Activated T-helper 9 cell treated with anti-CD3 and anti-CD28 coated beads, Interleukin-2, amount 50 U/mL, for 16 hours (primary cell): ENCODE measurements at places on chromosomes 5 and 9.

DNA sequence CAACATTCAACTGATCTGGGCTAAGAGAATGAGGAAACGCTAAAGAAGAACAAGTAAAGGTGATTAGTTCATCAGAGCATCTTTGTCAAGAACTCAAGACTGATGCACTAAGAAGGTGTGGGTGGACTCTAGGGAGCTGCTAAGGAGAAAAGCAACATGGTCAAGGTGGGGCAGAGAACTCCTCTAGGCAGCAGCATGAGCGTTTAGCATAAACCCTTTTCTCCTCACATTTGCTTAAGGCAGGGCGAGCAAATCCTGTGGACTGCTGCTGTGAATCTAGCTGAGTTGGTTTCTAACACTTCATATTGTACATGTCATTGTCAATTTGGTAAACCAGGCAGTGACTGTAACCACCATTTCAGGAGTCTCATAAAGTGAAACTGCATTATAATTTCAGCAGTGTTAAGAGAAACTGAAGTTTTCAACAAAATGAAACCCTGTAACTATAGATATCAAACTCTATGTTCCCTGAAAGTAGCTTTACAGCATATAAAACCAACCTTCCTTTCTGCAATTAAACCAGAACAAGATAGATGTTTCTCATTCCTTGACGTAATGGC is 45.9 kb upstream of the MAN2A1 start:
- DNase-seq: no peak

GRCh38 chr9:127975376-127976315 is 5.1 kb downstream of the EEIG1 start:
- no peak for DNase-seq

DNA sequence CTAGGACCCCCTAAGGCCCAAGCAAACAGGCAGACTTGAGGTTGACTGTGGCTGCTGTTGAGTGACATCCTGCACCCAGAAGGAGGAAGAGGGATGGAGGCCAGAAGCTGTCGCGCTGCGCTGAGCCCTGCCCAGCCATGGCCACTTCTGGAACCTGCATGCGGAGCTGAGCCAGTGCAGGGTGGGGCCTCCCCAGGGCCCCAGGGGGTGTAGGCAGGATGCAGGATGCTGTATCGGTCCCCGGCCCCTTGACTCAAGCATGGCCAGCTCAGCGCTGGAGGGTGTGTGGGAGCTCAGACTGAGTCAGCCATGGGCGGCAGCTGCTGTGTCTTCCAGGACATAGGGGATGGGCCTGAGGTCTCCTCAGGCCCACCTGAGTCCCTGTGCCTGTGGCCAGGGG is 26.9 kb downstream of the GLT6D1 start:
- DNase-seq: no peak

DNA sequence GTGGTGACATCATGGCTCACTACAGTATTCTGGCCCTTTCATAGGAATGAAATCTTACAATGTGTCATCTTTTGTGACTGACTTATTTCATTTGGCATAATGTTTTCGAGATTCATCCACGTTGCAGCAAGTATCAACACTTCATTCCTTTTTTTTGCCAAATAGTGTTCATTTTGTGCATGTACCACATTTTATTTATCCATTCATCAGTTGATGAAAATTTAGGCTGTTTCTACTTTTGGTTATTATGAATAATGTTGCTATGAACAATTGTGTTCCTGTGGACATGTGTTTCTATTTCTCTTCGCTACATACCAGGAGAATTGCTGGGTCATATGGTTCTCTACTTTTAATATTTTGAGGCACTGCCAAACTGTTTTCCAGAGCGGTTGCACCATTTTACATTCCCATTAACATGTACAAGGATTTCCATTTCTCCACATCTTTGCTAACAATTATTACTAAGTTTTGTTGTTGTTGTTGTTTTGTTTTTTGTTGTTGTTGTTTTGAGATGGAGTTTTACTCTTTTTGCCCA is 43.5 kb downstream of the RMI1 start:
- no peak for DNase-seq

DNA sequence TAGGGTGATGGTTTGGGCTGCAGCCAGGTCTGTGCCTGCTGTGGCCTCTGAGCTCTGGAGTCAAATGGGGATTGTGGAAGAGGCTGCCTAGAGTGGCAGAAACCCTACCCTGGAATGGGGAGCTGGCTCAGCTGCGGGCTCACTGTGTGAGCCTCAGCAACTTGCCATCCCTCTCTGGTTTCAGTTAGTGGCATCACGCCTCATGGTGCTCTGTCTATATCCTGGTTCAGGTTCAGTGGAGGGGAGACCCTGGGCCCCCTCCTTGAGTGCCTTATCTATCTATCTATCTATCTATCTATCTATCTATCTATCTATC is 132.6 kb downstream of the PHF2 start:
- no peak for DNase-seq

DNA sequence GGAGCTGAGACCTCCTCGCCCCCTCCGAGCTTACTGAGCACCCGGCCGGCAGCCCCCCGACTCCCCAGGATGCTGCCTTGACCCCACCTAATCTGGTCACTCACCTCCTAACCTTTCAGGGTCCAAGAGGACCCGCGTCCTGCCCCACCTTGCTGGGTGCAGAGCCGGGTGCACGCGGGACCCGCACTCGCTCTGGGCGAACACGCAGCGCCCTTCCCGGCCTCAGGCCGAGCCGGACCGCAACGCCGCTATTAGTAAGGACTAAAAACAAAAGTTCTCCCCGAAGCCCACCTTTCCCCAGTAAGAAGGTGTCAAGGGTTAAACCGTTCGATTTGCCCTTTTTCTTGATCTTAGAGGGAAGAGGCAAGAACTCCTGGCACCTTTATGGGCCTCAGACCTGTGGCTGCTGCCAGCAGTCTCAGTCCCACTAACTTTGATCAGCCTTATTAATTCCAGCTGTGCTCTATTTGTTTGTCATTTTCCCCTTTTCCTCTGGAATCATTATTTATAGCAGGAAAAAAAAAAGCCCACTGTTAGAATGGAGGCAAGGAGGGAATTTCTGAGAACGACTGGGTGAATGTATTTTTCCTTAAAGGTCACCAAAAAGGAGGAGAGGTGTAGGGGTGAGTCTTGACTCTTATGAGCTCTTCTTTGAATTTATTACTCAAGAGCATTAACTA is 10.5 kb downstream of the IRX2 start:
- no peak for DNase-seq

DNA sequence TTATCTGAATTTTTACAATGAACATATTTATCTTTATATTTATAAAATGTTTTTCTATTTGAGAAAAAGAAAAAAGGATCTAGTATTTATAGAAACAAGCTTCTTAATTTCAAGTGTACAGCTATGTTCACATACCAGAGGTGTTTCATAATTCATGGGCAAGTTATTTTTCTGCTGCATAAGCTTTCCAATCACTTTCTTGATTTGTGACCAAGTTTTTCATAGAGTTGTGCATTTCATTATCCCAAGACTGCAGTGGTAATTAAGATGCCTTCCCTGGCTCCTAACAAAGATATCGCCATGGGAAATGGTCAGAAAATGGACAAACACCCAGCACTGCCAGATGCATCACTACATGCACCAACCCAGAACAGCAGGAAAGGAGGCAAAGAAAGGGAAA is 124.6 kb downstream of the GNAQ start:
- no peak for DNase-seq

DNA sequence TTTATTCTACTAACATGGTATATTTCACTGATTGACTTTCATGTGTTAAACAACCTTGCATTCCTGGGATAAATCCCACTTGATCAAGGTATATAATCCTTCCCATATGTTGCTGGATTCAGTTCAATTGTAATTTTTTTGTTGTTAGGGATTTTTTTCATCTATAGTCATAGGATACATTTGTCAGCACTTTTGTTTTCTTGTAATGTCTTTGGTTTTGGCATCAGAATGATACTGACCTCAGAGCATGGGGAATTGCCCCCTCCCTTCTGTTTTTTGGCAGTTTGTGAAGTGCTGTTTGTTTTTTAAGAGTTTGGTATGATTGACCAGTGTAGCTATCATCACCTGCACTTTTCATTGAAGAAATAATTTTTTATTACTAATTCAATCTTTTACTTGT is 176.8 kb upstream of the RASEF start:
- no peak for DNase-seq

- DNase-seq: no peak
Measured at GRCh38 chr9:4082948-4083347, 216.9 kb downstream of the GLIS3 start.

GRCh38 chr5:168214071-168214470 is 77.4 kb upstream of the WWC1 start:
- no peak for DNase-seq

- DNase-seq: no peak
Measured at GRCh38 chr5:72940082-72940481, 15.8 kb upstream of the FCHO2 start.

- no peak for DNase-seq
Measured at GRCh38 chr5:9957214-9957613, 292.5 kb downstream of the ATPSCKMT start.

- DNase-seq: peak; percentile 9
Measured at GRCh38 chr5:55897905-55898304, 46.7 kb downstream of the IL31RA start.

DNA sequence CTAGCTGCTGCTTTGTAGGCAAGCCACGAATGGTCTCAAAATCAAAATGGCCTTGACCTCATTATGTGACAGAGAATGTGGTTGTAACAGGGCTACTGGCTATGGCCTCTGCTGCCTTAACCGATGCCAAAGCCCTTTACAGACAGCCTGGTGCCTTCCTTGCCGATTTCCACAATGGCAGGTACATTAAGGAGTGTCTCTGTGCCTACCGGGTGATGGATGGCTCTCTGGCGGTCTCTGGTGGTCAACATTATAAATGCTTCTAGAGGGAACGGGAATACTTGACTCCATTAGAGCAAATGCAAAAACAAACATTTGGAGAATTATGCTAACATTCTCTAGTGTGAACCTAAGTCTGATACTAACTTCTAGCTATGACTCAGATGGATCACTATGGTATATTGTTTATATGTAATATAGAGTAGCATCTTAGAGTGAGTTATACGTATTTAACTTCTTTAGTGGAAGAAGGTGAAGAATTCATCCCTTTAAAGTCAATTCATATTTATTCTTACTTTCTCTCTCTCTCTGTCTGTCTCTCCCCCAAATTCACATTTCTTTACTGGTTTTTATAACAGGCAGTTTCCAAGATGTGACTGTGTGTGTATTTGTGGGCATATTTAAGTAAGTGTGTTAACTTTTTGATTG is 52.5 kb downstream of the RPS23 start:
- DNase-seq: peak; percentile 28

DNA sequence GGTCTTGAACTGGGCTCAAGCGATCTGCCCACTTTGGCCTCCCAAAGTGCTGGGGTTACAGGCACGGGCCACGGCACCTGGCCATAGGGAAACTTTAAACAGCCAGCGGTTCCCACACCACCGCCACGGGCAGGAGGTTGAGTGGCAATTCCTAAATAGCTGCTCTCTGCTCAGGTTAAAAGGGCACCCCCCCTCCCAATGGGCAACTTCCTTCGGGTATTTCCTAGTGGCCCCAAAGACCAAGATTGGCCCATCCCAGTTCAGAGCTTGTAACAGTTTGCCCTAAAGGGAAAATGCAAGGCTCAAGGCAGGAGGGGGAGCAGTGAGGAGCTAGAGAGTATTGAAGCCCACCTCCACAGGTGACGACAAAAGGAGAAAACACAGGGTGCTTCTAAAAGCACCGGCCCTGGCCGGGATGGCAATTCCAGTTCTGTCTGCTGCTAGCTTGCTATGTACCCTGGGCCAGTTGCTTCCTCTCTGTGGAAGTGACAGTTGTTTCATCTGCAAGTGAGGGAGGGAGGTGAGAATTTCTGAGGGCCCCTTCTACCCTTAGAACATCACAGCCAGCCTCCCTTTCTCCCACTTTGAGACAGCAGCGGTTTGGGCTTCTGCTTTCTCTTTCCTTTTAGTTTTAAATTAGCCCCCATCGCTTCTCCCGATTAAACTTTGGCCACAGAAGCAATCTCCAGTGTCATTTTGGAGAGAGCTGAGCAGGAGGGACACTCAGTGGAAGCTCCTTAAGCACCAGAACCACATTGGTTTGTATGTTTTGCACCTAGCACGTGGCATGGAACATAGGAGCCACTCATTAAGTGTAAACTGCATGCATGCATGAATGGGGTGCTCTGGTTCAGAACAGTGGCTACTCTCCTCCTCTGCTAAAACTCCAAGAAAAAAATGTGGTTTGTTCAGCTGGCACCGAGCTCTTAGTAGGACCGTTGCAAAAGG is 17.3 kb upstream of the TNIP1 start:
- DNase-seq: no peak

DNA sequence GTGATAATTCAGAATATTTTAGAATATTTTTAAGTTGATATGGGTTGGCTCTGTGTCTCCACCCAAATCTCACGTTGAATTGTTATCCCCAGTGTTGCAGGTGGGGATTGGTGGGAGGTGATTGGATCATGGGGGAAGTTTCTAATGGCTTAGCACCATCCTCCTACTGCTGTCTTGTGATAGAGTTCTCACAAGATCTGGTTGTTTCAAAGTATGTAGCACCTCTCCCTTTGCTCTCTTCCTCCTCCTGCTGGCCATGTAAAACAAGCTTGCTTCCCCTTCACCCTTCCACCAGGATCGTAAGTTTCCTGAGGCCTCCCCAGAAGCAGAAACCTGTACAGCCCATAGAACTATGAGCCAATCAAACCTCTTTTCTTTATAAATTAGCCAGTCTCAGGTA is 214.6 kb upstream of the C9orf72 start:
- no peak for DNase-seq
